DMS79 treated with DMSO at 0.1 percent for 48 hours (cell line): ENCODE measurements at places on chromosomes 12 and 14.

- peak; percentile 83 for DNase-seq
Measured at GRCh38 chr14:104394409-104394851, 185.1 kb upstream of the C14orf180 start.

- no peak for DNase-seq
Measured at GRCh38 chr14:61704554-61704953, 9.2 kb downstream of the HIF1A start.

DNA sequence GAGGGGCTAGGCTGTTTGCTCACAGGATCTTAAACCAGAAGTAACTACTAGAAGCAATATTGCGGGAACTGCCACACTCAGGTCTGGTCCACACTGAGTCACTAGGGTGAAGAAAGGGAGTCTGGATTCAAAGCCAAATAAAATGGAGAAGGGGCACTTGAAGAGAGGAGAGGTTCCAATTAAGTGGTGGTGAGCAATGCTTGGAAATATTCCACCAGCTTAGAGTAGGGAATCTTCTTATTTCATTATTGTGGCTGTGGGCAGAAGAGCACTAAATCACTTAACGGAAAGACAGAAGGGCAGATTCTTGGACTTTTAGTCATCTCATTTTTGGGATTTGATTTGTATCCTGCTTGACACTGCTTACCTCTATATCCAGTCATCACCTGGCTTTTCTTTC lies 48.6 kb upstream of the PPP1R12A start:
- peak; percentile 19 for DNase-seq

DNA sequence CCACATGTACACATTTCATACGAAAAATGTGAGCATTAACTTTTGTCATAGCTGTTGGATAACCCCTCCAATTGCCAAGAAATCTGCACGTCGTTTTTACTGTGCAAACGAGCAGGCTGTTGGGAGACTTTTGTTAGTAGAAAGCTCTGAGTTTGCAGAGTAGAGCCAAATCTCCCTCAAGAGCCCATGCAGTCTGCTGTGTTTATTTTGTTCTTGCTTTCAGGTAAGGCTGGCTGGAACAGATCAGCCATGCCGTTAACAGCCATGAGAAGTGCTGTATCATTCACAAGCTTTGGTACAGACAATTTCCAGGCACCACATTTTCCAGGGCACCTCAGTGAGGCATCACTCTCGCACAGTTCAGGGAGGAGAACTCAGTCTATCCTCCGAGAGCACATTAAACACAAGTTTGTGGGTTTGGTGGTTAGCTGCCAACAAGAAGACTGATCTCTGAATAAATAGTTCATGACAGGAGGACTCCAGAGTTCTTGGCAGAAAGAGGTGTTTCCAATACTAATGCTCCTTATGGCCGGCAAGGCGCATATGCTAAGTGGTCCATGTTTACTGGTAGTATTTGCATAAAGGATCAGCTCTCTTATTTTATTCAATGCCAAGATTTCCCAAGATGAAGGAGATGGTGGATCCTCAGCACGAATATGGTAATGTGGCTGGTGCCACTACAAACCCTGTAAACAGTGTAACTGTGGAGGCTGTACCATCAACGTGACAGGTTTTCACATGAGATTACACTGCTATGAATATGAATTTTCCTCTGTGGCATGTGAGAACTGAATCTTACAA lies 30.3 kb upstream of the PELI2 start:
- peak; percentile 93 for DNase-seq

- DNase-seq = no peak
Measured at GRCh38 chr12:112665958-112666357, 125.6 kb upstream of the RPH3A start.
